K562 (cell line): ENCODE measurements at places on chromosomes 7 and 10.

- no peak for DNase-seq
Observed at GRCh38 chr10:53209944-53210611, 437.5 kb upstream of the MBL2 start.

GRCh38 chr10:32070645-32071044 lies 14.4 kb upstream of the KIF5B start:
- DNase-seq: no peak

- no peak for DNase-seq
Observed at GRCh38 chr7:50745336-50745735, 37.4 kb downstream of the GRB10 start.

- no peak for DNase-seq
Observed at GRCh38 chr10:43955978-43956377, 307.3 kb upstream of the ZNF32 start.

DNA sequence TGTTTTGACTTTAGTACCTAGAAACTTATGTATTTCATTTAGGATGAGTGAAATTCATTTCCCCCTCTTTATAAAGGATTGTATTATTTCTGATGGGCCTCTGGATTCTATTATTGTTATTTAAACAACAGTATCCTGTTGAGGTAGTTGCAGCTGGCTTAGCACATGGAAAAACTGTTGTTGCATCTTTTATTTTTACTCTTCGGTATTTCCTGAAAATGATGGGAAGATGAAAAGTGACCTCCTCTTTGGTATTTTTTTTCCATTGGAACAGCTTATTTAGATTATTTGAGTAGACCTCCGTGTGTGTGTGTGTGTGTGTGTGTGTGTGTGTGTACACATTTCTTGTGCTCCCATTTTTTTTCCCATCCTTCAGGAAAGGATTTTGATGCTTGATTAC lies 129.8 kb downstream of the PRKG1 start:
- DNase-seq: no peak

DNA sequence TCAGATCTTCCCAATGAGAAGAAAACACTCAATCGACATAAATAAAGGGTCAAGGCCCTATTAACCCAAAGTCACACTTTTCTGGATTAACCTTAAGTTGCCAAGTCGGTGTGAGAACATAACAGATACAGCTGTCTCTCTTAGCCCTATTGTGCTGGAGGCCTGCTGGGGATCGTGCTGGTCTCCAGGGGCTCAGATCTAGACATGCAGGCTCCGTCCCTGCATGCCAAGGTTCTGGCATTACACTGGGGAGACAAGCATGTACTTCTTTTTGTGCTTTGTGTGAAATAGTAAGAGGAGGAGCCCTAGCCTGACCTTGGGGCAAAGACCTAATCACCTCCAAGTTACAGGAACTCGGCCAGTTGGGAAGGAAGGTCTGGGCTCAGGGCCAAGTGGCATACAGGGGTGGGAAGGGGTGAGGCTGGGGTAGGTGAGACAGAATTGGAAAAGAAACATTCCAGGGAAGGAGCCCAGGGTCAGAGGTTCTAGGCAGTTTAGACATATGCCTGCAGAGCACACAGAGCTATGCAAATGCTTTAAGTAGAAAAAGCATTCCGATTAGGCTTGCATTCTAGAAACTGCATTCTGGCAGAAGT lies 216.4 kb downstream of the HECW1 start:
- no peak for DNase-seq

GRCh38 chr10:97813311-97813710 lies 36.3 kb upstream of the GOLGA7B start:
- no peak for DNase-seq

DNA sequence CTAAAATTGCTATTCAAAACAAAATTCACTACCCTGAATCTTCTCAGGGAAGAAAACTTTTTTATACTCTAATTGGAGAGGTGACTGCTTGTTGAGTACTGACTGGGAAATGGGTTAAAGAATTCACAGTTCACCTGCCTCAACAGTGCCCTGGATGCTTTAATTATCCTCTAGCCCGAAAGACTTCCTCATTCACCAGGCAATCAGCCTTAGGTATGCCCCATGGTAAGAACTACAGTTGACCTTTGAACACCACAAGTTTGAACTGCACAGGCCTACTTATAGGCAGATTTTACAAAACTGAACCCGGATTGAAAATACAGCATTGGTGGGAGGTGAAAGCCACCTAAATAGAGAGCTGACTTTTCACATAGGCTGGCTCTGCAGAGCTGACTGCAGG lies 175.3 kb downstream of the ELAPOR2 start:
- DNase-seq: no peak

DNA sequence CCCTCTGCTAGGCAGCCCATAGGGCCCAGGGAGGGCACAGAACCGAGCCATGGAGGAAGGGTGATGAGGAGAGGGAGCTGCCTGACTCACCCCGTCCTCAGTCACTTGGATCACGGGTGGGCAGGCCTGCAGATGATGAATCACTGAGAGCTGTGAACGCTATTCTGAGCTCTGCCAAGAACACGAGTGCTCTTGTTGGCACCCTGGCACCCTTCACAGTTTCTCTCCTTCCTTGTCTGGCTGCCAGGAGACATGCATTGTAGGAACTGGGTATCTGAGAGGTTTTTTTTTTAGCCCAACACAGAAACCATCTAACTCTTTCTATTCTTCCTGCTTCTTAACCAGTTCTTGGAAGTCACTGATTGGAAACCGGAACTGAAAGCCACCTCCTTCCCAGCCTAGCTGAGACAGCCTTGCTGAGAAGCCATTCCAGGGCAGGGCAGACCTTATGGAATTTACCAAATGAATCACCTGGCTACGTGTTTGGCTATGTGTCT lies 82.1 kb downstream of the SLC37A3 start:
- DNase-seq: peak; percentile 43

- DNase-seq: no peak
Observed at GRCh38 chr10:49435225-49435624, 39.3 kb upstream of the DRGX start.

DNA sequence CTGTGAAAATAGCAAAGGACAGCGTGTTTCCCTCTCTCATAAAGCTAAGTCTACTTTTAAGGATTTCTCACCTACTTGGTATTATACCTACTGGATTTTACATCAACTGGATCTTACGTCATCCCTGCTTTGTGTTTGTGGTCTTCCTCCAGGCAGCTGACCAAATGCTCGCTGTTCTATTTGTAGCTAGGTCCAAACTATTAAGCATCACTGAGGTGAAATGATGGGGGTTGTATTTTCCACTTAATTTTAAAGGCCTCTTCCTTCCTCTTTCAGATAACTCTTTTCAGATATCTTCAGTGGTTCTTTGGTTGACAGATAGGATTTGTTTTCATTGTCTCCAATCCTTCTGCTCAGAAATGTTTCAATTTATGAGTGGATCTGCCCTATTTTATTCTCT lies 169.7 kb downstream of the RNLS start:
- no peak for DNase-seq

DNA sequence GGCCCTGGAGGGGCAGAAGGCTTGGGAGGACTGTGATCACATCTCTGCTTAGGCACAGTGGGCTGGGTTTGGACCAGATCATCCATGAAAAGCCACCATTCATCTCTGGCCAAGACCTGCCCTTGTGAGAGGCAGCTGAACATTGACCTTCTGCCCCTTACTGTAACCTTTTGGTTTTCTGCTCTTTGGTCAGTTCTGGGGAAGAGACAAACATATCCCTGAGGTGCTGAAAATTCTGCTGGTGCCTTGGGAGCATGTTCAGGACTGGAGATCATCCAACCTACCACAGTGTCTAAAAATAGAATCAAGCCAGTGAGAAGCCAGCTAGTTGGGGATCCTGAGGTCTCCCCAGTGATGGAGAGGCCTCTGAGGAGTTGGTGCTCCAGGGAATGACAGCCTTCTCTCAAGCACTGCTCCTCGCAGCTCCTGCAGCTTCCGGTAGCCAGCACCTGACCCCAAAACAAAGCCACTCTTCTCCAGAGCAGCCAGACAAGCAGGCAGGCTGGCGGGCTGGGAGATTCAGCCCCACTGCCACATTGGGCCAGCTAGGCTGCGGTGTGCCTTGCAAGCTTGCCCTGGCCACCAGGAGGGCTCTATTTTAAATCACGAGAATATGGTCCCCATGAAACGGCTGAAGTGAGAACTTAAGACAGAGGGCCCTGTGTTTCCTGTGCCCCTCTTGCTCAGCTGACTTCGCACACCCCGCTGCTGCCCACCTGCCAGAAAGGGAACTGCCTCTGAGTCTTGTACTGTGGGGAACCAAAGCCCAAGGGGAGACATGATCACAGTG lies 37.8 kb upstream of the UBE2H start:
- DNase-seq: no peak

GRCh38 chr10:47396311-47396717 lies 12.2 kb upstream of the ZNF488 start:
- DNase-seq: no peak

DNA sequence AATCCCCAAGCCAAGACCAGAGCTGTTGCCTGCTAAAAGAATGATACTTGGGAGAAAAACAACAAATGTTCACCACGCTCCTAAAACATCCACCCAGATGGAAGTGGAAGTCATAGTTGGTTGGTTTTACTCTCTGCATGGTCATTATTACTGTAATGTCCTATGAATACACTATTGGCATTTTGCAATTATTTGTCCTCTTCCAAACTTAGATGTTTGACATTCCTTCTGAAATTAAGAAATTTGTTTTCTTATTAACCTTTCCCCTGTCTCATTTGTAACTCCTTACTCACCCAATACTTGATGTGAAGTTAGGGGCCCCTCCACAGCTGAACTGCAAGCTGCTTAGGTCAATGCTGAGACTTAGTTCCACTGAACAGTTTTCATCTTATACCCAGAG lies 383.3 kb downstream of the INHBA start:
- no peak for DNase-seq

GRCh38 chr10:22620140-22620857 lies 94.1 kb downstream of the PIP4K2A start:
- peak; percentile 25 for DNase-seq

- DNase-seq: no peak
Observed at GRCh38 chr10:103564116-103564501, 70.6 kb downstream of the NEURL1 start.
